ENCODE measurements at places on chromosomes 5 and 9.

GRCh38 chr9:1871626-1872419, 143.3 kb upstream of the SMARCA2 start:
- peak; percentile 16 for DNase-seq

GRCh38 chr9:95508968-95509850, 7.6 kb downstream of the PTCH1 start:
- DNase-seq: peak; percentile 83

GRCh38 chr5:99543841-99544240, 615.0 kb upstream of the CHD1 start:
- no peak for DNase-seq

GRCh38 chr5:66415208-66415607, 181.0 kb upstream of the MAST4 start:
- DNase-seq: no peak

DNA sequence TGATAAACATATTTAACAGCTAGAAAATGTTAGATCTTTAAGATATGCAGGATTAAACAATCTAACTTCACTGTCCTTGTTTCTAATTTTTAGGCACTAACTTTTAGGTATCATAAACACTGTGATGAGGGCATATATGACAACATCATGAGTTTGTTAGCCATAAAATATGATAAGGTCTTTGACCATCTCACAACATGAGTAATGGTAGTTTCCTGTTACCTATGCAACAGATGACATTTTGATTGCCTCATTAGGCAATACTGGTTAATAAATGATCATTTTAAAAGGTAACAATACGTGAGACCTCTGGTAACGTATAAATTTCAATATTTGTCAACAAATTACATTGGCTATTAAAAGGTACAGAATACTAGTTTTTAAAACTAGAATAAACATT, 613.5 kb downstream of the PDE4D start:
- no peak for DNase-seq

DNA sequence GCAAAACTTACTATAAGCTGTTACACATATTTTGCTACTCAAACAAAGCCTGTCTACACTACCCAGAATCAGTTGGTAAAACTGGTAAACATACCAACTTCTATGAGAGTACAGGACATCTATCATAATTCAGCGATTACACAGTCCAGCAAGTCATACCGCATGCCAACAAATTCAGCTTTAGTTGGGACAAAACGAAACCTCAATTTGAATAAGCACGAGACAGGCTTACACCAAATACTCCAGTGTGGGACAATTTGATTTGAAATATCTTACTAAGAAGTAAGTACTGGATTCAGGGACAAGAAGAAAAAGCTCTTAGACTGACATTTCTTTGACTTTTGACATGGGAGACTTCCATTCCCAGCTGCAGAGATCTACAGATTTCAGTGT, 2.0 kb downstream of the NRG2 start:
- DNase-seq: peak; percentile 30

DNA sequence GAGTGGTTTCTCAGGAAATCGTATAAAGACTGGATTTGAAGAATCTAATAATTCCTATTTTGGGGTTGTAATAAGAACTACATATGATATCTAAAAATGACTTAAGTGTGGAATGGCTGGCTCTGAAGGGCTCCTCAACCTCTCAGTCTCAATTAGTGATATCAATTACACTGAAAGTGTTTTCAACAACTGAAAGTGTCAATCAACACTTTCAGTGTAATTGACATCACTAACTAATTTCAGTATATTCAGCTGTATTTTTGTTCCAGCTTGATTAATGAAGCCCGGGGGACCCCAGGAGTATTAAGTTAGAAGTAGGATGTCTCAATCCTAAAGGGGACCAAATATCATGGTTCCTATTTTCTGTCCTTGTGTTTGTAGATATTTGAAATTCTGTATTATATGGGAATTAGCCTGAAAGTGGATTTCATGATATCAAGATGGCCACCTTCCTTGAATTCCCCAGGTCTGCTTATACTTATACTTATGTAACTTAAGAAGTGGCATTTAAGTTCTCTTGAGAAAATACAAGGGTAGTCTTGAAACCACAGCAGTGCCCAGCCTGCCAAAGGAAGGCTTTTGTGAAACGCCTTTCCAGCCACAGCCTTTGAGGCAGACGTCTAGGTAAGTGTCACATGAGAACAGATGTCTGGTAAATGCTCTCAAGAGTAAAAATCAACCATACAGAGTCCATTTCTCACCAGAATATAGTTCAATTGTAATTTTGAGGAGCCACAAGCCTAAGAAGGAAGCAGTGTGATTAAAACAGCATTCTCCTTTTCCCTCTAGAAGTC, 4.6 kb downstream of the BASP1 start:
- DNase-seq: peak; percentile 60

- no peak for DNase-seq
Measured at GRCh38 chr5:150847334-150847695, 994 bp downstream of the IRGM start.

DNA sequence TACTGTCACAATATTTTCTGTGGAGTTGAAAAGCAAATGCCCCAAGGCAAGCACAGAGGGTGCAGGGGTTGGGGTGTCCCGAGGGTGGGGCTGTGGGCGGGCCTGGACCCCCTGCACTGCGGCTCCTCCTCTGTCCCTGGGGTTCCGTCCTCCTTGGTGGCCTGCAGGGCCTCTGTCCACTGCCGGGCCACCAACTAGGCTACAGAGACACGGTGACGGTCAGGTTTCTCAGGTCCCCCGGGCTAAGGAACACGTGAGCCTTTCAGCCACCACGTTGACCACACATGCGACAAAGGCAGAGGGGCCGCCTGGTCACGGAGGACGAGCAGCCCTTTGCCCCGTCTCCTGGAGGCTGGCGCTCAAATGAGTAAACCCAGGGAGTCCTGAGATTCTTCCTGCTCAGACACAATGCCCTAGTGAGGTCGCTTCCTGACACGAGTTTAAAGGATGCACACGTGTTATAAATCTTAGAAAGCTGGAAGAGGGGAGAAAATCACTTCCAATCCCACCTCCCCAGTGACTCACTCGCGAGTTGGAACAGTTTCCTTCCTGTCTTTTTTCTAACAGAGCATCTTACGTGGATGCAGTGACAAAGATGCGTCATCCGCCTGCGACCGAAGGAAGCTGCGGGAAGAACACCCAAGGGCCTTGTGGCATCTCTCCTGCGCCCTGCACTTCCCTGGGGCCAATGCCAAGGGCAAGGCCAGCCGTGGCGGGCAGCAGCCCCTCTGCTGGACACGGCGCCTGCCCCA, 24.8 kb upstream of the OBP2B start:
- no peak for DNase-seq

DNA sequence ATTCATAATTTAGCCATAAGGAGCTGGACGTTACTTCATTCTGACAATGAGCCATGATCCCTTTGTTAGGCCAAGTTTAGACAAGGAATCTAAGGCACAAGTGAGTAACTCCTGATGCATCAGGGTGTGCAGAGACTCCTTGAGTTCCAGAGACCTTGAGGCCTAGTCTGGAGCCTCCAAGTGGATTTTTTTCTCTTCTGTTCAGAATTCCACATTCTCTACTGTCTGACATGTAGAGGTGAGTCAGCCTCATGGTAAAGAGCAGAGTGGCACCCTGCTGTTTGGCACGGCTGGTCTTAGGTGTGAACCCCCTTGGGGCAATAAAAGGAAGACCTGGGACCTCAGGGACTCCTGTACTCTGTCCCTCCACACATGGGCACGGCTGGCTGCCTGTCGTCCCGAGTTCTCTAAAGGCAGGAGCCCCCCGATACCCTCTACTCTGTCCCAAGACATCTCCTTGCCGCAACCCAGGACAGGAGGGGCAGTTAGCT, 22.0 kb upstream of the TGFBI start:
- no peak for DNase-seq

GRCh38 chr5:135538261-135538660, 2.5 kb upstream of the NEUROG1 start:
- no peak for DNase-seq

Data from GM12865 (cell line).